ENCODE measurements at places on chromosomes 5 and 9.
A peak's percentile ranks its signal among the peaks of the same experiment; 100 is the strongest.

- no peak for DNase-seq
These were observed 102.7 kb upstream of the CACNA1B start for GRCh38 chr9:137774775-137775386.

- DNase-seq, result no peak
These were observed 136.2 kb downstream of the ALDH1A1 start for GRCh38 chr9:72816666-72817065.

- no peak for DNase-seq
These were observed 208.8 kb downstream of the SAXO1 start for GRCh38 chr9:18824095-18824666.

GRCh38 chr9:90095682-90096081 is 490.9 kb downstream of the GADD45G start:
- no peak for DNase-seq

- peak; percentile 2 for DNase-seq
These were observed 947 bp upstream of the MARCHF3 start for GRCh38 chr5:127031147-127031862.

- no peak for DNase-seq
These were observed 429.2 kb upstream of the KLF4 start for GRCh38 chr9:107918749-107919148.

GRCh38 chr5:93099902-93100347 is 481.1 kb downstream of the NR2F1-AS1 start:
- no peak for DNase-seq

All from activated CD4-positive, alpha-beta T cell treated with anti-CD3 and anti-CD28 coated beads for 4 hours (primary cell).